Aorta (tissue), 5 donors: ENCODE measurements at places on chromosomes 5 and 9.

- no peak for DNase-seq
Observed at GRCh38 chr9:20564650-20565049, 57.6 kb downstream of the MLLT3 start.

GRCh38 chr9:132461281-132461896, 51.4 kb downstream of the CFAP77 start:
- DNase-seq, result peak; percentile 14

GRCh38 chr5:120886351-120886860, 422.3 kb downstream of the PRR16 start:
- DNase-seq, result no peak

- no peak for DNase-seq
Observed at GRCh38 chr5:59430066-59430685, 463.4 kb downstream of the PDE4D start.

DNA sequence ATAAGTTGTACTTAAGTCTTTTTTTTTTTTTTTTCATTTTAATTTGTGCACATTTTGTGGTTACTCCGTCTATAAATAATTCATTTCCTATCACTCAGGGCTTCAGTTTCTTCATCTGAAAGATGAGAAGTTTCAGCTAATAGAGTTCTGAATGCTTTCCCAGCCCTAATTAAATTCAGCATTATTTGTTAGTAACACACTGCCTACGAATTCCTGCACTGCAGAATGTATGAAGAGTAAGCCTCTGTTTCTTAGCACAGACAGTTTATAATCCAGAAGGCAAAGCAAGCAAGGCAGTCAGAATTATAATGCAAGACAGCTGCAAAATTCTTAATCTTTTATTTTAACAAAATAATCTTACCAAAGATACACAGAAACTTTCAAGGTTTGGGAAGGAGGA, 138.0 kb upstream of the GHR start:
- no peak for DNase-seq

DNA sequence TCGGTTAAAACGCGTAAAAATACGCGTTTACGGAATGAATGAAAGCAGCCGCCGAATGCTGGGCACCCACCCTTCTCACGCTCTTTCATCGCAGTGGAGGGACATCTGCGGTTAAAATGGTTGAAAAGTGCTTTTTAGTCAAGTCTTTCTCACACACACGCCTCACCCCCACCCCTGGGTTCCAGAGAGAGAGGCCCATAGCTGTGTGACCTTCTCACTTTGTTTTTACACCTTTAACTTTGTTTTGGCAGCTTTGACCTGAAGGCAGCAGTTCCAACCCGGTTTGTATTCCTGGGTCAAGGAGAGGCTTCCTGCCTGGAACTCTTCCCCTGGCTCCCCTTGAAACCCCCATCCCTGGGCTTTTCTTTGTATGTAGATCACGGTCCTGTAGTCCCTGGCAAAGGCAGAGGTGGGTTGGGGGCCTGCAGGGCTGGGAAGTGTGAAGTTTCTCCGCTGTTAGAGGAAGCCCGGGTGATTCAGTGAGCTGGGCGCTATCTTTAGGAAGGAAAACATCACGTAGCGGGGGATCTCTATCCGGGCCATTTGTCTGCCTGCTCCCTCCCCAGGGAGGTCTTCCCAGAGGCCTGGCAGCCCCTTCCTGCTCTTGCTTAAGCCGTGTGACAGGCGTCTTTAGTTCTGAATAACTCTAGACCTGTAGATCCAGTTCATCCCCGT, 29.6 kb downstream of the SPRY4 start:
- DNase-seq, result peak; percentile 68

DNA sequence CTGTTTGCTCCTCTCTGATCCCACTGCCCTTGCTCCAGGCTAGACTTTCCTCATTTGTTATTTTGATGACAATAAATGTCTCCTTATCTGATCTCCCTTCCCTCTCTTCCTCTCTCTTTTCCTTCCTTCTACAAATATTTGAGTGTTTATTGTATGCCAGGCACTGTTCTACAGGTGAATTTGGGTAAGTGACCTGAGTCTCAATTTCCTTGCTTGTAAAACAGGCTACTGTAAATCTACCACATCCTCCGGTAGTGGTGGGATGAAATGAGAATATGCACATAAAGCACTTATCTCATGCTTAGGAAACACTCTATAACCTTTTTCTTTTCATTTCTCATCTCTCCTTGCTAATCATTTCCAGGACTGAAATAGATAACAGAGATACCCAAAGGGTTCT, 86.4 kb downstream of the HMHB1 start:
- DNase-seq, result no peak
